ENCODE measurements at places on chromosomes 16 and 17.

DNA sequence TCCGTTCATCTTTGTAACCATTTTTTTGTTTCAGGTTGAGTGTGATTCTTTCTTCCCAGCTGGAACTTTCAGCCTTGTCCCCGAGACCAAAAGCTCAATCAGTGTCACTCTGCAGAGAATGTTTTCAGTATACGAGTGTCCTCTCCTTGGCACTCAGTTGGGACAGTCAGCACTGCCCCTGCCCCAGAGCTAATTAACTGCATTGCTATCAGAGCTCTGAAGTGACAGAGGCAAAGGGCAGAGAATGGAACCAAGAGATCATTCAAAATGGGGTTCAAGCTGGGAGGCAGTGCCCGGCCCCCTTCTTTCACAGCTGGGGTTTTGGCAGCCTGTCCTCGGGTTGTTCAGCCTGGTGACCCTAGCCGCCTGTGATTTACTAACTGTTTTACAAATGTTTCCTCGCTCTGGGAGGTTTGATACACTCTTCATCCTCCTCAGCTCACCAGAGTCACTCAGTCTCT lies 195.9 kb upstream of the TBX2 start:
- DNase-seq = no peak

GRCh38 chr16:10995565-10995964 lies 51.2 kb downstream of the CLEC16A start:
- no peak for DNase-seq

DNA sequence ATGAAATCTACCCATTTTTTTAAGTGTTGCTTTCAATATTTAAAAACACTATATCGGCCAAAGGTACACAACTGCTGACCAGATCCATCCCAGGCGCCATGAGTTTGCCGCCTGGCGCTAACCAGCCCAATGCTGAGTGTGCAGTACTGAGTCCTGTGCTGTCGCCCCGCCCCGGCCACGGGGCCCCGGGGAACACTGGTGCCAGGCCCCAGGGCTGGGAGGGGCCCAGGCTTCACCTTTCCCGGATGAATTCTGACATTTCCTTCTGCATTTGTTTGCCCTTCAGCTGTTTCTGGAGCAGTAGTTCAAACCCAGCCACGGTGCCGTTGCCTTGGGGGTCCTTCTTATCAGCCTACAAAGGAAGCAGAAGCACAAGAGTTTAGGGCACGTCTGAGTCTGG lies 37.8 kb upstream of the RCVRN start:
- no peak for DNase-seq

DNA sequence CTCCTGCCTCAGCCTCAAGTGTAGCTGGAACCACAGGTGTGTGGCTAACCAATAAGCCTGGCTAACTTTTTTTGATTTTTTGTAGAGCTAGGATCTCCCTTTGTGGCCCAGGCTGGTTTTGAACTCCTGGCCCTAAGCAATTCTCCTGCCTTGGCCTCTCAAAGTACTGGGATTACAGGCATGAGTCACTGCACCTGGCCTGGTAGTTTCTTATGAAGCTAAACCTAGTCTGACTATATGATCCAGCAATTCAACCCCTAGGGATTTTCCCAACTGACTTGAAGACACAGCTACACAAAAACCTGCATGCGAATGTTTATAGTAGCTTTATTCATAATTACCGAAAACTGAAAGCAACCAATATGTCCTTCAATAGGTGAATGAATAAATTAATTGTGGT lies 176.2 kb upstream of the IRX3 start:
- no peak for DNase-seq

DNA sequence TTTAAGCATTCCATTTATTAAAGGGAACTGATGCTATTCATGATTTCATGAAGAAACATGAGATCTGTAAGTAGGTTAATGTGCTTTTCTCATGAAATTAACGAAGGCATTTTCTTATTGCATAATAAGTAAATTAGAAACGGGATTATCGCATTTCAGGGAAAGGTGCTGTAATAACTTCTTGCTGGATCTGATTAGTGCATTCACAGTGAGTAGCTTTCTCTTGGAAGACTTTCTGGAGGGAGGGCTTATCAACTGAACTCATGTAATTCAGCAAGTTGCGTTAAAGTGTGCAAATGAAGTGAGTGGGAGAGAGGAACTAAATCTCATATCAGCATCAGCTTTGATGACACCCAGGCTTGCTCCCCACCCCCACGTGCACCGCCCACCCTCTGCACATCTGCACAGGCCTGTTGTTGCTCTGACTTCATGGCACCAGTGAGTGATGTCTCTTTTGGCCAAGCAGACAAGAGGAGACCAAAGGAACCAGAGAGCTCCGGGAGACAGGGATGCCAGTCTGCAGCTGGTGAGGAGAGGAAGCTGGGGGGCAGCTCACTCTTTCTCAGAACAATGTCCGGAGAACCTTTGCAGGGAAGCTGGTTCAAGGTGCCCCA lies 26.3 kb upstream of the GAS7 start:
- DNase-seq = no peak

DNA sequence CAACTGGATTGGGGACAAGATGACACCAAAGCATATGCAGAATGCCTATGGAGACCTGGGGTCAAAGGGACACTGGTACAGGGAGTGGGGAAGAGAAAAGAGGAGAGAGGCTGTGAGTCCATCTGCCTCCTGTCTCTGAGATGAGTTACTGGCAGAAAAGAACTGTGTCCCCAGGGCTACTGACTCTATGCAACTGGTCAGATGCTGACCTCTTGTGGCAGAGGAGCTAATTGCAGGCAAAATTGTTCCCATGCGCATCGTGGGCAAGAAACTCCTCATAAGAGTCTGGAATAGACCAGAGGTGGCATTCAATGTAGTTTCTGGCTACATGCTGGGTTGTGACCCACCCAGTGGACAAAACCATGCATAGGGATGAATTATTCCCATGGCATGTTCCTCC lies 26.1 kb upstream of the MLKL start:
- no peak for DNase-seq

GRCh38 chr16:34050787-34051320 lies 591.4 kb downstream of the TP53TG3F start:
- no peak for DNase-seq

- no peak for DNase-seq
These were observed 6.1 kb downstream of the DOK4 start for GRCh38 chr16:57479976-57480753.

DNA sequence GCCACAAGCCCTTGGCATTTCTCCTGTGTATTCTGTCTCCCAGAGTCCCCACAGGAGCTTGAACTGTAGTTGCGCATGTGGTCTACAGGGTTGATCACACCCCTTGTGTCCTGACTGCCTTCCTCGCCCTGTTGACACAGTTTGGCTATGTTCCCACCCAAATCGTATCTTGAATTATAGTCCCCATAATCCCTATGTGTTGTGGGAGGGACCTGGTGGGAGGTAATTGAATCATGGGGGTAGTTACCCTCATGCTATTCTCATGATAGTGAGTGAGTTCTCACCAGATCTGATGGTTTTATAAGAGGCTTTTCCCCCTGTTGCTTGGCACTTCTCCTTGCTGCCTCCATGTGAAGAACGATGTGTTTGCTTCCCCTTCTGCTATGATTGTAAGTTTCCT lies 21.2 kb downstream of the ADAD2 start:
- no peak for DNase-seq

GRCh38 chr17:72199256-72199655 lies 78.4 kb downstream of the SOX9 start:
- no peak for DNase-seq

- no peak for DNase-seq
These were observed 9.2 kb upstream of the GGT6 start for GRCh38 chr17:4569591-4569990.

DNA sequence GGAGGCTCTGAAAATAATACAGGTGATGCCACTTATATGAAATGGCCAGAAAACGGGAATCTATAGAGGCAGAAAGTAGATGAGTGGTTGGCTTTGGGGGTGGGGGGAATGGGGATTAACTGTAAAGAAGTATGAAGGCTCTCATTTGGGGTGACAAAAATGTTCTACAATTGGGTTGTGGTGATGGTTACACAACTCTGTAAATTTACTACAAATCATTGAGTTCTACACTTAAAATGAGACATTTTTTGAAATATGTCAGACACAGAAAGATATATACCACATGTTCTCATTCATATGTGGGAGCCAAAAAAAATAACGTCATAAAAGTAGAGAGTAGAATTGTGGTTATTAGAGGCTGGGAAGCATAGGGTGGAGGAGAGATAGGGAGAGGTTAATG lies 25.7 kb downstream of the ARHGAP17 start:
- DNase-seq = no peak

GRCh38 chr17:75457047-75457654 lies 716 bp downstream of the TMEM94 start:
- DNase-seq = peak; percentile 47

DNA sequence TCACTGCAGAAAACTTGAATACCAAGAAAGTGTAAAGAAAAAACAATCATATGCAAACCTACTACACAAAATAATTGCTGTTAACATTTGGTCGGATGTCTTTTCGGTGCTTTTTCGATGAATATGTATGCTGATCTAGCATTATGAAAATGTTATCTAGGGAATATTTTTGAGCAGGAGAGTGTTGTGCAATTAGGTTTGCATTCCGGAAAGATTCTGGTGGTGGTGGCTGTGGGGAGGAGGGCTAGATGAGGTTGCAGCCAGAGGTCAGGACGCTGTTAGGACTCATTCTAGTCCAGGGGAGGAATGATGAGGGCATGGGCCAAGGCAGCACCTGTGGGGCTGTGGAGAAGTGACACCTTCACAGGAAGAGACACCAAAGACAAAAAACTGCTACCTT lies 258.0 kb upstream of the ASIC2 start:
- no peak for DNase-seq

DNA sequence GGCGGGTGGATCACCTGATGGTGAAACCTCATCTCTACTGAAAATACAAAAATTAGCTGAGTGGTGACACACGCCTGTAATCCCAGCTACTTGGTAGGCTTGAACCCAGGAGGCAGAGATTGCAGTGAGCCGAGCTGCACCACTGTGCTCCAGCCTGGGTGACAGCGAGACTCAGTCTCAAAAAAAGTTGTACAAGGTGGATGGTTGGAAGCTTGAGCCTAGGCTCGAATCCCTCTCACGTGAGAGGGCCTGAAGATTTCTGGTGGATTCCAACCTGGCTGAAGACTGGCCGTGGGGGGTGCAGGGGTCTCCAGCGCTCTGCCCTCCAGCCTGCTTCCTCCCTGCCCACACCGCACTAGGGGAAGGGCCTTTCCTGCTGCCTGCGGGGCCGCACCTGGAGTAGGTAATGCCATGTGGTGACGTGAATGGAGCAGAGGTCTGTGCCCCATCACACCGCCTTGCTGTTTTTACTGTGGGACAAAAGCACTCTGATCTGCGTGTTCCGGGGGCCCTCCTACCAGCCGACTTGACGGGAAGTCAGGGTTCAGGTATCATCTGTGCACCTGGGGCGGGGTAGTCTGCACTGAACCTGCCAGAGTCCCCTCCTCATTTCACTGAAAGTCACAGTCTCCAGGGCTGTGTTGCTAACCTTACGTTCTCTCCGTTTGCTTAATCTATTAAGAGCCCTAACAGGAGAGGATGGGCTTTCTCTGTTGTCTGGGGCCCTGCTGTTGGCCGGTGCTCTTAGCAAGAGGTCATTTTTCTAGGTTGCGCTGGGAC lies 4.2 kb downstream of the RPL13 start:
- no peak for DNase-seq

- no peak for DNase-seq
These were observed 8.7 kb upstream of the CDC27 start for GRCh38 chr17:47197821-47198220.

DNA sequence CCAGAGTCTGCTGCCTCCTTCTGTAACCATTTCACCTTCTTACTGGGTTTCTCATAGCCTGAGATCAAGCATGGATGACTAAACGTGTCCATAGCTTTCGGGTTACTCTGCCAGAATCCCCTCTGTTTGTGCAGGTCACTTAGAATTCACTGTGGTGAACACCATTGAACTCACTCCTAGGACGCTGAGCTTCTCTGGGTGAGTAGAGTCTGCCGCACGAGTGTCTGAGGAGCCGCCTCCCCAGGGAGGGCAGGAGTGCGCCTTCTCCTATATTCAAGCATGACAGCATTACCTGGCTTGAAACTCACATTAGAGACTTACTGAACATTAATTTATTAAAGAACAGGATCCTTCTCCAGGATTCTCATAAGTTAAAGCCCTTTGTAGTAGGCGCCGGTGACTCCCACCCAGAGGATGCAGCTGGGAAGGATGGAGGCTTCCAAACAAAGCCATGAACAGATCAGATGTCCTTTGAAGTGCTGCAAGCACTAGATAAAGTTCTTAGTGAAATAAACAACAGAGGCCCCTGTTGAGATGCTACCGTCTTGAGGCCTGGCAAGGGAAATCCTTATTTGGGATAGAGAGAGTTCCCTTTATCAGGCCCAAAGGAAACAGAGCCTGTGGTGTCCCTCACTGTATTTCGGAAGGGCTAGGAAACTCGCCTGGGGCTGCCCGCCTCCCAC lies 144.6 kb upstream of the PLCG2 start:
- no peak for DNase-seq

GRCh38 chr16:83245061-83245460 lies 562.7 kb upstream of the HSBP1 start:
- no peak for DNase-seq

GRCh38 chr16:82363026-82363816 lies 193.2 kb upstream of the MPHOSPH6 start:
- DNase-seq = no peak

- no peak for DNase-seq
These were observed 43.9 kb downstream of the ATP2C2 start for GRCh38 chr16:84412262-84412661.

DNA sequence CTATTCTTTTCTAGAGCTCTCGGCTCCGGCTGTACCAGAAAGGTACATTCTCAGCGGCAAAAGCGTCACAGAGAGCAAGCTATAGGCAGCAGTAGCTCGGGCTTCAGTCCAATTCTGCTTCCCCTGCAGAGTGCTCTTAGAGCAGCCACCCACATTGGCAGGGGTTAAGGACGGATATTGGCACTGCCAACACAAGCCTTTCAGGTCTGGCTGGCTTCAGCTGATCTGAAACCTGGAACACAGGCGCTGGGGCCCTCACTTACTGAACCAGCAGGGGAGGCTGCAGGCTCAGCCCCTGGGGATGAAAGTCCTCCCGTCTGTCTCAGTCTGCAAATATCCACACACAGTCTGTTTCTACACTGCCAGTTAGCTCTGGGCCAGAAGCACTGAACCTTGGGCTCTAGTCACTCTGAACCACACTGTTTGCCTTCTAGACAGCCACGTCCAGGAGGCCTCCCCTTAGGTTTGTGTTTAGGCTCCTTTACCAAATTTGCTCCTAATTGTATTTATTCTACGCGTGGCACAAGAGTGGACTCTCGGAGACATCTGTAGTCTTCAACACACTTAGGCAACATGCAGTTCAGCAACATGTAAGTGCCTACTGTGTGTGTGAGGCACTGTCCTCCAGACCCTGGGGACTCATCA lies 40.1 kb downstream of the HIC1 start:
- peak; percentile 63 for DNase-seq

DNA sequence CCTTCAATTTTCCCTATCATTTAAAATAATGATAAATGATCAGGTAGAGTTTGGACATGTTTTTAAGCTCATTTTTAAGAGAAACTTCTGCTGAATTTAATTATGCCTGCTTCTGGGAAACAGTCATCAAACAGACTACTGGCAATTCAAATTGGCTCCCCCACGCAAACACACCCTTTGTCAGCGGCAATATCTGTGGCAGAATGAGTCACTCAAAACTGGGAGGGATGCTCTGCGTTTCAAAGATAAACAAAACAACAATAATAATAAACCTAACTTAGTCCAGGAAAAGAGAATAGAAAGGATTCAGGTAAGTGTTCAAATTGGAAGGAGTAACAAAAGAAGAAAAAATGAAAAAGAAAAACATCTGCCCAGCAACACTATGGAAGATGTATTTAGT lies 108.1 kb upstream of the ERCC4 start:
- no peak for DNase-seq

Measured in cerebellum (tissue), 4 donors.